ENCODE measurements at places on chromosomes 5 and 9.

DNA sequence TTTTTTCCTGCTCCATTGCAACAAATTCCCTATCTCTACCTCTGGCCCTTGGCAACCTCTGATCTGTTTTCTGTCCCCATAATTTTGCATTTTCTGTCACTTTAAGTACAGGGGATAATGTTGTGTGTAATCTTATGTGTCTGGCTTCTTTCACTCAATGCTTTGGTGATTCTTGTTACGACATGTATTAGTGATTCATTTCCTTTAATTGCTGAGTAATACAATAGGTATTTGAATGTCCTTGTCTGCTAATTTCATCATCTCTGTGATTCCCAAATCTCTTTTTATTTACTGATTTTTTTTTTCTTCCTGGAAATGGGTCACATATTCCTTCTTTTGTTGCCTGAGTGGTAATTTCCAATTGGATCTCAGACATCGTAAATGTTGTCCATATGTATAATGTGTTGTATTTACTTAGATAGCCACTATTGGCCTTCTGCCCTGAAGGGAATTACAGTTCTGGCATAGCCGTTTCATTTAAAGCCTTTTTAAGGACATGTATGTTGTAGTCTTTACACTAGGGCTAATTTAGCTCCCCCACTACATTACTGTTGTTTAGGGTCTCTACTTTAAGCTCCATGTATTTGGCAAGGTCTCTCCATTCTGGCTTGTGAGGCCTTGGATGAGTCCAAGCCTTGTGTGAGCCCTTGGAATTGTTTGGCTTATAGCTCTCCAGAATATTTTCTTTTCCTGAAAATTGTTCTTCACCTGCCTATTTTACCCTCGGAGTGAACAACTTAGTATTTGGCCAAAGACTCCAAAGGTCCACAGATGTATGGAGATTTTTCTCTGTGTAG, 683.8 kb downstream of the LRRC70 start:
- peak; percentile 60 for DNase-seq

GRCh38 chr9:126448136-126448535, 121.5 kb downstream of the MVB12B start:
- DNase-seq, result no peak

- no peak for DNase-seq
These were observed 21.0 kb upstream of the POMT1 start for GRCh38 chr9:131481441-131482342.

GRCh38 chr5:134803821-134804220, 41.9 kb upstream of the C5orf24 start:
- DNase-seq, result no peak

GRCh38 chr9:89497978-89498851, at the start of gene SEMA4D:
Gene SEMA4D, minus strand, starts transcription at chr9:89498113. Its CDS starts 92,657 bp downstream, at chr9:89405456.
- DNase-seq, result no peak

- DNase-seq, result no peak
These were observed 230.9 kb upstream of the NFIL3 start for GRCh38 chr9:91654527-91654926.

GRCh38 chr9:80070071-80070742, 498.4 kb downstream of the TLE4 start:
- DNase-seq, result no peak

DNA sequence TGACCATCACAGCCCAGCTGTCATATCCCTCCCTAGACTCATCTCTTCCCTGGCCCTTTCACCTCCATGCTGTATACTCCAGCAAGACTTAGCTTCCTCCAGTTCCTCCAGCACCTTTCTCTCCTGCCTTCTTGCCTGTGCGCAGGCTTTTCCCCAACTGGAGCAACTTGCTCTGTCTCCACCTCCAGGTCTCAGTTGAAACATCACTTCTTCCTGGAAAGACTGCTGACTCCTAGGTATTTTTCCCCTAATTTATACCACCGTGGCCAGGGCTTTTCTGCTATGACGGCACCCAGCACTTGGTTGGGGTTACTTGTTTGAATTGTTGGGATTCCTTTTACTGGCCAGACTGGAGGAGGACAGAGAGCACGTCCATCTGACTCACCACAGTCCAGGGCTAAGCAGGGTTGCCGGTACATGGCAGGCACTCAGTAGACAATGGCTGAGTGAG, 67.5 kb downstream of the KCNIP1 start:
- DNase-seq, result no peak

DNA sequence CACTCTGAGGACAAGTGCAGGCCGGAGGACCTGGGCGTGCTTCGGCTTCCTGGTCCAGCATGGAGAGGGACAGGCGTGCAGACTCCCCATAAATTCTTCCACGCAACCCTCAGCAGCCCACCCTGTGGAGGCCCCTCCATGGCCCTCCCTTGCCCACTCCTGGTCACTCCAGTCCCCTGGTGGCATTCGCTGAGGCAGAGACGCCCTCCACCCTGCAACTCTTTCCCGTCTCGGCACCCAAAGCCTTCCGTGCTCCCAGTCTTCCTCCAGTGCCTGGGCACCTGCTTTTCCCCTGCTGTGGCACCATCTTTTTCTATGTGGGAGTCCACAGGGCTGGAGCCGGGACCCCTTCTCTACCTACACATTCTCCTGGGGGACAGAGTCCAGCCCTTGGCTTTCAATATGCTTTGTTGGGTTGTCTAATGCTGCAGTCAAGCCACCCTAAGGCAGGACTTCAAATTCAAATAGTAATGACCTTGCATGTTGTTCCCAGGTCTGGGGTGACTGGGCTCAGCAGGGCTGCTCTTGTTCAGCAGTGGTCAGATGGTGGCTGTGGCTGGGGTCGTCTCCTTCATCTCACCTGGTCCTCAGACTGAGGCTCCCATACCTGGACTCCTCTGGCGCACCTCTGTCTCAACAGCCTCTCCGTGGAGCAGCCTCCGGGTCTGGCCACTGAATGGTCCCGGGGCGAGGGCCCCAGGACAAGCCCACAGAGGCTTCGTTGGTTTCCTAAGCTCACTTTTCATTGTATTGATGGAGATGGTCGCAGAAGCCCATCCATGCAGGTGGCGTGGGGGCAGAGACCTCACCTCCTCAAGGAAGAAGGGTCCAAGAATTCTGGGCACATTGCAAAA, 15.2 kb downstream of the MRPL36 start:
- DNase-seq, result no peak

GRCh38 chr9:78783743-78784142, 486.8 kb downstream of the PSAT1 start:
- no peak for DNase-seq

GRCh38 chr5:56450766-56451165, 217.6 kb upstream of the ANKRD55 start:
- no peak for DNase-seq

DNA sequence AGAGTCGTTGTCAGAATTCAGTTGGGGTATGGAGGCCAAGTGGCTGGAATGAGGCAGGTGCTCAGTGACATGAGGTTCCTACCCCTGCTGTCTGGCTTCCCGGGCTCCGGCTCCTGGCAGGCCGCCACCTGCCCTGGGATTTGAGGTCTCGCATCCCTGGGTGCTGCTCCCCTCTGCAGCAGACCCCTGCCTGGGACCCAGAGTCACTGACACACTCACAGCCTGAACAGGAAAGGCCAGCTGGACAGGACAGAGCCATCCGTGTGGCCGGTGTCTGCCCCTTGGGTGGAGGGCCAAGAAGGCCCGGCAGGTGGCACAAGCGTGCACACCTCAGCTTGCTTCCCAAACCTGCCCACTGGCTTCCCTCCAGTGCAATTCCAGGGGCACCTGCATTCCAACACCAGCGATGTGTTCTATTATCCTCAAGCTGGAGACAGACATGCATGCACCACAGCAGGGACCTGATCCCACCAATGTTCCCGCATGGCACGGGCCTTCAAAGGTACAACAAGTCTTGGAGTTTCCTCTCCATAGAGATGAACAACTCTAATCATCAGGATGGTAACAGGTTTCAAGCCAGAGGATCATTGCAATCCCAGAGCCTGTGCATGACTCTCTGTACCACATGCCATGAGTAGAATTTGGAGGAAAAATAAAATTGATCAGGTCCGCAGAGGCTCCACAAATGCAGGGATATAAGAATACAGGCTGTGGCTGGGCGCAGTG, 45.6 kb upstream of the RNF130 start:
- DNase-seq, result no peak

DNA sequence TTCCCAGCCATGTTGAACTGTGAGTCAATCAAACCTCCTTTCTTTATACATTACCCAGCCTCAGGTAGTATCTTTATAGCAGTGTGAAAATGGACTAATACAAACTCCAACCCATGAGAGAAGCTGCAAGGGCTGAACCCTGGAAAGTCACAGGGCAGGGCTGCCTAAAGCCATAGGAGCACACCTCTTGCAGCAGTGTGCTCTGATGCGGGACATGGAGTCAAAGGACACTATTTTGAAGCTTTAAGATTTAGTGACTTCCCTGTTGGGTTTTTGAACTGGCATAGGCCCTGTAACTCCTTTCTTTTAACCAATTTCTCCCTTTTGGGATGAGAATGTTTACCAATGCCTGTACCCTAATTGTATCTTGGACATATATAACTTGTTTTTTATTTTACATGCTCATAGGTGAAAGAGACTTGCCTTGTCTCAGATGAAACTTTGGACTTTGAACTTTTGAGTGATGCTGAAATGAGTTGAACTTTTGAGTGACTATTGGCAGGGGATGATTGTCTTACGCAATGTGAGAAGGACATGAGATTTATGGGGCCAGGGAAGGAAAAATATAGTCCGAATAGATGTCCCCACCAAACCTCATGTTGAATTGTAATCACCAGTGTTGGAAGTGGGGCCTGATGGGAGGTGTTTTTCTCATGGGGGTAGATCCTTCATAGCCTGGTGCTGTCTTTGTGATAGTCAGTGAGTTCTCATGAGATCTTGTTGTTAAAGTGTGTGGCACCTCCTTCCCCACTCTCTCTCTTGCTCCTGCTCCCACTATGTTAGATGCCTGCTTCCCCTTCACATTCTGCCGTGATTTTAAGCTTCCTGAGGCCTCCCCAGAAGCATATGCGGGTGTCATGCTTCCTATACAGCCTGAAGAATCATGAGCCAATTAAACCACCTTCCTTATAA, 159.5 kb upstream of the SPEF2 start:
- DNase-seq, result no peak

DNA sequence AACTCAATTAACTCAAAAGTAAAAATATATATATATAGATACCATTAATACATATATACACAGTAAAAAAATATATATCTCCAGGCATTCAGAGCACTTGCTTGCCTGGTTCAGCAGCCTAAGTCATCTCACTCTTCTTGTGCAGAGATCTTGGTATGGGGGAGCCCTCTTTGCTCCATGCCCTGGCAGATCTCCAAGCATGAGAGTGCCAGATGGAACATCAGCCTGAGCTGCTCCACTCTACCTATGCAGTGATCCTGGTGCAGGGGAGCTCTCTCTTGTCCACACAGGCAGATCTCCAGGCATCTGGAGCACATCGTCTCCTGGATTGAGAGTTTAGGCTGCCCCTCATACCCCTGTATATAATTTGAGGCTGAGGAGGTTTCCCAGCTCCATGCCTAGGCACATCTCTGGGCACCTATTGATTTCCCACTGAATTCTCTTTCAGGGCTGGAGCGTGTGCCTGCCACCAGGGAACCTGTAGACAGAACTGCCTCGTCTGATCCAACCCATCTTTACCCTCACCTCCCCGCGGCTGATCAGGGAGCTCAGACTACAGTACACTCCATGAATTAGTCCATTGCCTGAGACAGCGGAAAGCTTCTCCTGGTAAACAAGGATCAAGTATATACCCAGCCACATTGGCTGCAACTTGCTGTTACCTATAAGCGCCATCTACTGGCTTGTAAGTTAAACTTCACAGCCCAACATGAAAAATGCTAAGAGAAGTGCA, 342.4 kb upstream of the GRIA1 start:
- DNase-seq, result peak; percentile 75

GRCh38 chr9:132231019-132231701, 69.3 kb downstream of the NTNG2 start:
- DNase-seq, result no peak

- DNase-seq, result no peak
These were observed 198.0 kb downstream of the HINT1 start for GRCh38 chr5:130966990-130967525.
